ELR (cell line): ENCODE measurements at places on chromosomes 6 and 20.

GRCh38 chr6:151284012-151284411 lies 44.2 kb downstream of the AKAP12 start:
- DNase-seq = no peak

GRCh38 chr6:97813889-97814567 lies 531.0 kb upstream of the MMS22L start:
- no peak for DNase-seq

- DNase-seq = peak; percentile 46
These were observed 15.1 kb upstream of the EDN1 start for GRCh38 chr6:12275107-12275506.

DNA sequence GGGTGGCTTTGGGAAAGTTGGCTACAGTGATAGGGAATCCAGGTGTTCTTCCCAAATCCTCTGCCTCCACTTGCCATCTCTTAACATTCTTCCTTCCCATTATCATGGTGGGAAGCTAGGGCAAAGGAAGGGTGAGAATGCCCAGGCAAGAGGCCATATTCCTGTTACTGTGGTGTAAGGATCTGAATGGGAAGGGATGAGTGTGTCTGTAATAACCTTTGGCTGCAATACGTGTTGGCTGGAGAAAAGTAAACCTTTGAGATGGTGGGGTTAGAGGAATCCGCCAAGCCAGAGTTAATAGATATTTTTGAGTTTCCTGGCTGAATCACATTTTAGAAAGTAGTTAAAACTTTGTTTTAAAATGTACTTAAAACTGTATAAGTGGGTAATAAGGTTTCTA lies 45.9 kb downstream of the RNF144B start:
- no peak for DNase-seq

DNA sequence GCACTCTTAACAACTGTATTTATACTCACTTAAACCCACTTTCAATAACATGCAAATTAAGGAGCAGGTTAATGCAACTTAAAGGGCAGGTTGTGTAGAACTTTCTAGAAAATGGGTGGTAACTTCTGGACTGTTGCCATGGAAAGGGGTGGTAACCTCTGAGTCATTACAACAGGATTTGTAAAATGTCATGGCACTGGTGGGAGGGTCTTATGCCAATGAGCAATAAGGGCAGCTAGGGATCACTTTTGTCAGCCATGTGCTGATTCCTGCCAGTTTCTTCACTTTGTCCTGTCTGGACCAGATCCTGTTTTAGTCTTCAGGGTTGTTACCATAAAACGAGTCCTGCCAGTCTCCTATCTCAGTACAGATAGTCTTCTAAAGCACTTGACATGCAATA lies 560.5 kb upstream of the PTCHD4 start:
- DNase-seq = peak; percentile 21

DNA sequence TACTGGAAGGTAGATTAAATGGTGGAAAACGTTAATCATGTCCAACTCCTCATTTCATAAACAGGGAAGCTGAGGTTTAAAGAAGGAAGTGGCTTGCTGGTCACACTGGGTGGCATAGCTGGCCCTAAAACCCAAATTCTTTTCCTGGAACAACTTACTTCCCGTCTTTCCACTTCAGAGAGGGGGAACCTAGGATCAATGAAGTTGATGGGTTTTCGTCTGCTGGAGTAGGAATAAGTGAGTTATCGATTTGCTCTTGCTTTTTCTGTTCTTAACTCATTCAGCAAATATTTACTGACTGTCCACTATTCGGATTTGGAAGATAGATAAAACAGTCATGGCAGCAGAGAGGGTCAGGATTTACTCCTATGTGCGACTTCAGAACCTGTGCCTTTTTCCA lies 1.2 kb upstream of the SYS1 start:
- no peak for DNase-seq

- no peak for DNase-seq
These were observed 38.3 kb upstream of the TMX4 start for GRCh38 chr20:8057871-8058270.

- peak; percentile 40 for DNase-seq
These were observed 960 bp downstream of the ATP9A start for GRCh38 chr20:51766994-51767866.

GRCh38 chr6:29081312-29081711 lies 5.8 kb downstream of the OR2B3 start:
- no peak for DNase-seq

DNA sequence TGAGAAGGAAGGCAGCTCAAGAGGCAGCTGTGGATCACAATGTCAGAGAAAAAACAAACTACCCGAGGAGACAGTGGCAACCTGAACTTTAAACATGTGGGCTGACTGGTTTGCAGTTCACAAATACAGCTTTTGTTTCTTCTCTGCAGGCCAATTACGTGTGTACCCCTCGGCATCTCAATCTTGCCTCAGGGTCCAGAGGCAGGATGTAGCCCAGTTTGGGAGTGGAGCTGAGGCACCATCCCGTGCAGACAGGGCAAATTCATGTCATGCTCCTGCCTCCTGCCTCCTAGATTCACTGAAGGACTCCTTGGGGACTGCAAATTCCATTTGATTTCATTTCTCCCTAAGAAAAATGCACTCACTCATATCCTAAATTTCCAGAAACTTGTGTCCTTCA lies 94.2 kb upstream of the KCNK16 start:
- peak; percentile 98 for DNase-seq
